ENCODE measurements at places on chromosomes 4 and X. TPM values are rescaled to one million over a fixed set of nuclear protein-coding genes. Genes with fewer than 3 reads are reported as not detected.
A peak's percentile ranks its signal among the peaks of the same experiment; 100 is the strongest.

MSANTD1 gene
- total RNA-seq, result 0.87 TPM

HSD17B13 gene
- not detected for total RNA-seq

KIF4A gene
- 22.3 TPM for total RNA-seq

RRH gene
- total RNA-seq, result not detected

USP26 gene
- not detected for total RNA-seq

SORCS2 gene
- not detected for total RNA-seq

SCFD2 gene
- total RNA-seq, result 30.5 TPM

CITED1 gene
- total RNA-seq, result not detected

DNA sequence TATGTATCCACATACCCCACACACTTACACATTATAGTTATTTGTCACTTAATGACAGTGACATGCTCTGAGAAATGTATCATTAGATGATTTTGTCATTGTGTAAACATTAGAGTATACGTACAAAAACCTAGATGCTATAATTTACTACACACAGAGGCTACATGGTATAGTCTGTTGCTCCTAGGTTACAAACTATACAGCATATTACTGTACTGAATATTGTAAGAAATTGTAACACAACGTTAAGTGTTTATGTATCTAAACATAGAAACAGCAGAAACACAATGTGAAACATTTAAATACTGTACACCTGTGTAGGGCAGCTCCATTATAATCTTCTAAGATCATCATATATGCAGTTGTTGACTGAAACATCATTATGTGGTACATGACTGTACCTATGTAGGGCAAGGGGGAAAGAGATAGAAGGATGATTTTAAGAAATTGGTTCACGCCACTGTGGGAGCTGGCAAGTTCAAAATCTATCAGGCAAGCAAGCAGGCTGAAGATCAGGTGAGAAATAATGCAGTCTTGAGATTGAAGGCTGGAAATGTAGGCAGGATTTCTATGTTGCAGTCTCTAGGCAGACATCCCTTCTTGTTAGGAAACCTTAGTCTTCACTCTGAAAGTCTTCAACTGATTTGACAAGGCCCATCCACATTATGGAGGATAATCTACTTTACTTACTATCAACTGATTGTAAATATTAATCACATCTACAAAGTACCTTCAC lies 78.0 kb upstream of the CPEB2 start:
- DNase-seq, result no peak

DNA sequence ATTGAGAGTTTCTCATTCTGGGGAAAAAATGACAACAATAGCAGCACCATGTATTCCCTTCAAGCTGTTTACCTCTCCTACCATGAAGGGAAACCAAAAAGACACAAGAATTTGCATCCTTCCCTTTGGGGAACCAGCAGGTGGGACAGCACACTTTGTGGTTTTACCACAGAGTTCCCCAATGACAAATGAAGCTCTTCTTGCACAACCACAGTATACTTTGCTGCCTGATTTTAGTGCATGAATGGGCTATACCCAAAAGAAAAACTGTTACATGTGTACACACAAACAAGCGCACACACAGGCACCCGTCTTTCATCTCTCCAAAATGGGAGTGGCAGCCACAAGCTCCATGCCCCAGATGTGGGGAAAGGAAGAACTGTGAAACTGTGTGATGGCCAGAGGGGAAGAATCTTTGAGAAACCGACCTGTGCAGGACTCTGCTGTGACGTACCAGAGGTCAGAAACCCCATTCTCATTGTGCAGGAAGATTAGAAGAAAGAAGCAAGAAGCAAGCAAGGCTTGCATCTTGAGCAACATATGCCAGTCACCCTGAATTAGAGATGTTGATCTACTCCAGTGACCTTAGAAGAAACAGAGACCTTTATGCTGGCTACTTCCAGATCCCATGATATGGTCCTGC lies 2.7 kb upstream of the MAML3 start:
- DNase-seq, result peak; percentile 24

DNA sequence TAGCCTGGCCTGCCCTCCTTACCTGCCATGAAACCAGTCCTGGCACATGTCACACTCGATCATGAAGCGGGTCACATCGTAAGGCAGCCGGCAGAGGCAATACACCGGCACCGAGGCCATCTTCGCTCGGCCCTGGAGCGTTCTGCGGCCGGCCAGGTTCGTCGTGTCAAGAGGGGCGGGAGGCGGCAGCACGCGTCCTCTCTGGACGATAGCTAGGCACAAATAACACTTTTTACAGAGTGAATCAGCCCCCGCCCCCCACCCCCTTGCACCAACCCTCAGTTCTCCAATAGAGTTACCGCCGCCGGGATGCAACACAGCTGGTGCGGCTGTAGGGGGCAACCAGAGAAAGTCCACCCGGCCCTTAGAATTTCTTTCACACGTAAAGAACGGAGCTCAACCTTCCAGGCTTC lies 1.7 kb downstream of the PHF8 start:
- DNase-seq, result no peak

GRCh38 chr4:74671080-74671698 lies 123.1 kb downstream of the BTC start:
- no peak for DNase-seq

GRCh38 chr4:150173432-150173861 lies 95.2 kb downstream of the DCLK2 start:
- DNase-seq, result no peak

Measured in GM12878 (cell line).